ENCODE measurements at places on chromosomes 11 and 22.

GRCh38 chr11:118291477-118292135 lies 12.9 kb upstream of the CD3E start:
- no peak for DNase-seq

GRCh38 chr22:46072981-46073682 lies 77.2 kb upstream of the PPARA start:
- DNase-seq = no peak

DNA sequence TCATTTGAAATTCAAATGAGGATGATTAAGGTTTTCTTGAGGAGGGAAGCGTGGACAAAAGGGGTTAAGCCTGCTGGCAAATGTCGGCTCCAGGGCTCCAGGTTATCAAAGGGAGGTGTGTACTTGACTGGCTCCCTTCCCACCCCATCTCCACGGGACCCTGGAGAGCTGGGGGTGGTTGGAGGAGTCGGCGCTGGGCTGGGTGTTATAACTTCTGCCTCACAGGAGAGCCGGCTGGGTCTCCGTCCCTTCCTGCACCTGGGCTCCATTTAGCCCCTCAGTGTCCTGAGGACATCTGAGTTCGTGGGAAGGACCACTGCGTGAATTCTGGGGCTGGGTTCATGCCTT lies 15.6 kb downstream of the POU2F3 start:
- DNase-seq = no peak

DNA sequence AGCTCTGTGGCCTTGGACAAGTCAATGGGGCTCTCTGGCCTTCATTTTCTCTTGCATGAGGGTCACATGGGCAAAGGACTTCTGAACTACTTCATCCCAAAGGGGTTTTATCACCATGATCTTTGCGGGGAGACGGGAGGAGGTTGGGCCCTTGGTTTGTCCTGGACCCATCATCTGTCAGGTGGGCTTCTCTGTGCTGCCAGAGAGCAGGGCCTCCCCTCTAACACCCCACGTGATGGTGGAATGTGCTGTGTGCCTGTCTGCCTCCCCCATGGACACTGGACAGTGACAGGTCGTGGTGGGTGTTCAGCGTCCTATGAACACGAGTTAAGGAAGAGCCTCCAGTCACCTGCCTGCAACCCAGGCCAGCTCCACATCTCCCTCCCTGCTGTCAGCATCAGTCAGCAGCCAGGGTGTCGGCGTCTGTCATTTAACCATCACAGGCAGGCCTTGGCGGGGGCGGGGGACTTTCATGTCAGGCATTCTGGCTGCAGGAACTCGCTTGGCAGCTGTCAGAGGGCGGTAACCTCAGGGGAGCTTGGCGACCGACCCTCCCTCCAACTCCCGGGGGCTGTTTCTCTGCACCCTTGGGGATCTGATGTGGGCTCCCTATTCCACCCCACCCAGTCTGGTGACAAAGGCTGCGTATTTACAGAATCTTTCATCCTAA lies 2.6 kb upstream of the SUN2 start:
- no peak for DNase-seq

- no peak for DNase-seq
Observed at GRCh38 chr11:10317776-10318526, 13.1 kb downstream of the ADM start.

DNA sequence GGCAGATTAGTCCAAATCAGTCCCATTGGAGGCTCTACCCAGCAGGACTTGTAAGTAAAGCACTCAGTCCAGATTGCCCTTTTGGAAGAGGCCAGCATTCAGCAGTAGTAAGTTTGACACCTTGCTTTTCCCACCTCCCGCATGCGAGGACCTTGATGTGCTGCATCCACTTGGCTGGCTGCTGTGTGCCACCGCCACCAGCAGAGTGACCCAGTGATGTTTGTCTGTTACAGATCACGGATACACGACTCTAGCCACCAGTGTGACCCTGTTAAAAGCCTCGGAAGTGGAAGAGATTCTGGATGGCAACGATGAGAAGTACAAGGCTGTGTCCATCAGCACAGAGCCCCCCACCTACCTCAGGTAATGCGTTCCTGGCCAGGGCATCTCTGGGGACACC lies 6.6 kb downstream of the SMARCB1 start:
- no peak for DNase-seq

- no peak for DNase-seq
Observed at GRCh38 chr11:6452219-6452618, 11.4 kb upstream of the HPX start.

GRCh38 chr11:82907371-82907770 lies 5.8 kb downstream of the DDIAS start:
- no peak for DNase-seq

DNA sequence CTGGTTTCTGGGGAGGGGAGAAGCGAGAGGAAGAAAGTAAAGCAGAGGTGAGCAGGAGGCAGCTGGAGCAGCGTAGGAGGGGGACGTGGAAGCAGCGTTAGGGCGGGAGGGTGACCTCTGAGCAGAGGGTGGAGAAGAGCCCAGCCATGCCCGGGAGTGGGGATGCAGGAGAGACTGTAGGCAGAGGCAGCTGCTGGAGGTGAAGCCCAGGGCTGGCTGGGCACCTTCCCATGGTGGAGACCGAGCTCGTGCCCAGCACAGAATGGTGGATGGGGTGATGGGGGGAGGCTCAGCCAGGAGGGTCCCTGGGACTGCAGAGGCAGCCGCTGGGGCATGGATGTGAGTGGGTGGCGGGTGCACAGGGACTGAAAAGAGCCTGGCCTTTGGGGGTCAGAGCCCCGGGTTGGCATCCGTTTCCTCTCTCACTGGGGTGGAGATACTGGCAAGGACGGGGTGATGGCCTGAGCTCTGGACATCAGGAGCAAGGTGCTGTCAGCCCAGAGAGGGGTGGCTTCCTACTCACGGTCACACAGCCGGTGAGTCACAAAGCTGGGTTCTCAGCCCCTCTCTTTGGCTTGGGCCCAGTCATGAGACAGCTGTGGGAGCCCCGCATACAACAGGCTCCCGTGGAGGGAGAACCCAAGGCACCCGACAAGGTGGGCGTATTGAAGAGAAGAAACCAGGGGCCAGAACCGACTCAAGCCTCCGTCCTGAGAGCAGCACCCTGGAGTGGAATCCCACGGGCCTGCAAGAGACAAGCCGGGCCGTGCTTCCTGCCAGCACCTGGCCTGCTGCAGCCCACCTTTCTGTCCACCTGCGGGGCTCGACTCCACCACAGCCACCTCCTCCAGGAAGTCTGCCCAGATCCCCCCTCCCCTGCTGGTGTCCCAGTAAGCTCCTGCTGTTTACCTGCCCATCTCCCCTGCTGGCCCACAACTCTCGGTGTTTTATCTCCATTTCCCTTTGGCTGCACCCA lies 45.8 kb upstream of the FGF3 start:
- no peak for DNase-seq

- DNase-seq = peak; percentile 60
Observed at GRCh38 chr11:23509023-23509422, 648.7 kb upstream of the CCDC179 start.

DNA sequence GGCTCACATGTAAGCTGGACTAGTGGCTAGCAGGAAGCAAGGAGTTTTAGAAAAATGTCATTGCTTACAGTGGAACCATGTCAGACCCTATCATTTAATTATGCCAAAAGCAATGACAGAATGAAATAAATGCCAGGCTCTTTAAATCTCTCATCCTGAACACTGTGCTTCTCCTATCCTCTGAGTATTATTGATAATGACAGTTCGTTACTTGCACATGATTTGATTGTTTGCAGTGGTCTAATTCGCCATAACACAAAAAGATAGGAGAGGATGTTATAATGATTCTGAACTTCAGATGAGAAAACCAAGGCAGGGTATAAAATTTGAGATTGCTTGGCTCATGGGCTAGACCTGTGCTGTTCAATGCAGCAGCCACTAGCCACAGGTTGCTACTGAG lies 68.2 kb downstream of the FLI1 start:
- DNase-seq = no peak

DNA sequence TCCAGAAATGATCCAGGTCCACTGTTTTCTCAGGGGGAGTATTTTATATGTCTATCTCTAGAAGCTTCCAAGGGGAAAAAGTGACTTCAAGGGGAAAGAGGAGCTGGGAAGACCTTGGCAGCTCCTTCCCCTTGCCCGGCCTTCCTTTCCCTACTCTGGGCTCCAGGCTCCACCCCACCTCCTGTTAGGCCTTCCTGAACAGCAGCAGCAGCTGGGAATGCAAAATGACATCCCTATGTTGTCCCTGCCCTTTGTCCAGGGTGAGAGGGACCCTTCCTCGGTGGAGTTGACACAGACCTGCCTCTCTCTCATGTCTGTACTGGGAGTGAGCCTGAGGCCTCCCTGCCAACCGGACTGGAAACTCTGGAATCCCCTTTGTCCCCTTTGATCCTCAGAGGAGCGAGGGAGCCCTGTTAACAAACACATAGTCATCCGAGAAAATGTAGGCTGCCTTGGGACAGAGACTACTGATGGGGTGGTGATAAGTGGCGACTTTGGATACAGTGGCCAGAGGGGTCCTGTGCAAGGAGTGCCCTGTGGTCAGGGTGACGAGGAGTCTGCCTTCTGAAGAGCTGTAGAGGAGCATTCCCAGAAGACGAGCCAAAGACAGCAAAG lies 9.0 kb upstream of the MALAT1 start:
- DNase-seq = peak; percentile 64

DNA sequence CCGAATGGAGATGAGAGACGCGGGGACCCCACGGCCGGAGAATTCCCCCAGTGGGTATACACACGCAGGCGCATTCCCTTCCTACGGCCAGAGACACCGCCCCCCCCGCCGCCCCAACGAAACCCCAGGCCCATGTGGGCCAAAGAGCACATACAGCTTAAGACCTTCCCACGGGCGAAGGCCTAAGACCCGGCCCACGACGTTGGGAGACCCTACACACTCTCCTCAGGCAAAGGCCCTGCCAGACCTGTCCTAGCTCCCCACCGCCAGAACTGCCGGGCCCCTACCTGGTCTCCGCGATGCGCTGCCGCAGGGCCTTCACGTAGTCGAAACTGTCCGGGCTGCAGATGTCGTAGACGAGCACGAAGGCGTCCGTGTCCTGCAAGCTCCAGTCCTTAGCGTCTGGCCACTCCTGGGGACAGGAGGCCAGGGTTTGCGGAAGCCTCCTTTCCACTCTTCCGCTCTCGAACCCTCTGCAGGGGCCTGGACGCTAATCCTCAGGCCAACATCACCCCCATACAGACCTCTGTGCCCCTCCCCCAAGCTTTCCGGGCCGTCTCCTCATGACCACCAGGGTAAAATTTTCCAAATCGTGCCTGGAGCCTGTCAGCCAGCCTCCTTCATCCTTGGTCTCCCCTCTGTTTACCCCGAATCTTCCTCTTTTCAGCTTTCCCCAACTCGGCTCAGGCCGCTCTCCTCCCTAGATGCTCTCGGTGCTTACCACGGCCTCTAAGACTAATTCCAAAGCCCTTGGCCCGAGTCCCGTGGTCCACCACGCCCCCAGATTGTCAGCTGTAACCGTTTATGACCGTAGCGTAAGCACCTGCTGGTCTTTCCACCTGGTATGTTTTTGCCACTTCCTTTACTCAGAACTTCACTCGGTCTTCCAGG lies 1.7 kb downstream of the RASL10A start:
- no peak for DNase-seq

GRCh38 chr11:83079820-83080219 lies 8.1 kb upstream of the RAB30 start:
- no peak for DNase-seq

DNA sequence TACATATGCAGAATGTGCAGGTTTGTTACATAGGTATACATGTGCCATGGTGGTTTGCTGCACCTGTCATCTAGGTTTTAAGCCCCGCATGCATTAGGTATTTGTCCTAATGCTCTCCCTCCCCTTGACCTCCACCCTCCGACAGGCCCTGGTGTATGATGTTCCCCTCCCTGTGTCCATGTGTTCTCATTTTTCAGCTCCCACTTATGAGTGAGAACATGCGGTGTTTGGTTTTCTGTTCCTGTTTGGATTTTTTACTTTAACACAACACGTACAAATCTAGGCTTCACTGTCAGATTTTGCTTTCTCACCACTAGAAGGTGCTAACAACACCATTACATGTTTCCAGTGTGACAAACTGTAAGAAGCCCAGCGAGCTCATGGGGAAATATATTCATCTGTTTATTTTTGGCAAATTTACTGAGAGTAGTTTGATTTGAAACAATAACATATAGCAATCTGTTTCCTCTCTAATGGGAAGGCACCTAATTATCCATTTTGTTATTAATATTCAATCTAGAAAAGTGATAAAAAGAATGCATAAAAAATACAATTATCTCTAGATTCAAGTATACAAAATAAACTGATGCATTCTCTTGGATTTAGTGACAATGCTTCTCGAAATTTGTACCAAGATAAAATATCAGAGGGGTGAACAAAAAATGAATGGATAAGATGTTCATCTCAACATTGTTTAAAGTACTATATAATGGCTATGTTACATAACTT lies 23.2 kb upstream of the BIRC3 start:
- peak; percentile 71 for DNase-seq

GRCh38 chr11:68468217-68468828 lies 7.8 kb downstream of the PPP6R3 start:
- no peak for DNase-seq

- DNase-seq = no peak
Observed at GRCh38 chr11:31106968-31107576, 262.5 kb downstream of the DCDC1 start.

DNA sequence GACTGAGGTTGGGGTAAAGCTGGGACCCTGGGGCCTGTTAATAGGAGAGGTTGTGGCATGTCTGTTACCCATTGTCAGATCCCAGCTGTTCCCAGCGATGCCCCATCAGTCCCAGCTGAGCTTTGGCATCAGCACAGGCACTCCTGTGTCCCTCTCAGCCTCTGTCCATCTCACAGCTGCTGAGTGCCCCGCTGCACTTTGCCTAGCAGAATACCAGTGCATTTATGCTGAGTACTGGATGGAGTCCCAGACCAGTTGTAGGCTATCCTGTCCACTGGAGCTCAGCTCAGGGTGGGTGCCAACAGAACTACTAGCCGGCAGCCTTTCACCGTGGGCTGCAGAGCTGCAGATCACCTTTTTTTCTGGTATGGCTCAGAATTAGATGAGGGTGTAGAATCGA lies 9.9 kb downstream of the FXYD6 start:
- no peak for DNase-seq

GRCh38 chr11:61907871-61908729 lies 9.3 kb downstream of the RAB3IL1 start:
- no peak for DNase-seq

DNA sequence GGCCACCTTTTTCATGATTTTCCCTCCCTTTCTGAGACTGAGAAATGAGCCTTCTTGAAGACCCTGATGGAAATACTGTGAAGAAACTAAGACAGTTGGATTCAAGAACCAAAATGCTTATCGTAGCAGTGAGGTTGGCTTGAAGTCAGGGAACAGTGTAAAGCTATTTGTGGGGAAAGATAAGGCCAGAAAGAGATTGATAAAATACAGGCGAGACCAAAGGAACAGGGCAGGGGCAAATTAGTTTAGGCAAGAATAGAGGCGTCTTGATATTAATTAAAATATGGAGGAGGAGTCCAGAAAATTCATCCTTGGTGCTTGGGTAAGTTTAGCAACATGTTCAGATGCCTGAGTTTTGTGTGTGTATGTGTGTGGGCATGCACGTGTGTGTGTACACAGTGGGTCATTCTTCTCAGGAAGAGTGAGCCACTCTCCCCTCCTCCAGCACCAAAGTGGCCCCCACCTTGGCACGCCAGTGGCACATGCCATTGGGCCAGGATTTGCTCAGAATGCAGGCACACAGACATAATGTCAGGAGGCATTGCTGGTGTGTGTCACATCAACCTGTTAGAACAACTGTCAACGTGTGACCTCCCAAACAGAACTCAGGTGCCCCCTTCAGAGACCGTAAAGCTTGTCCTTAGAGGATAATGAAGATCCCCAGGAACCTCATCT lies 3.9 kb upstream of the EHF start:
- DNase-seq = no peak
